ENCODE measurements at places on chromosomes 4 and X.

DNA sequence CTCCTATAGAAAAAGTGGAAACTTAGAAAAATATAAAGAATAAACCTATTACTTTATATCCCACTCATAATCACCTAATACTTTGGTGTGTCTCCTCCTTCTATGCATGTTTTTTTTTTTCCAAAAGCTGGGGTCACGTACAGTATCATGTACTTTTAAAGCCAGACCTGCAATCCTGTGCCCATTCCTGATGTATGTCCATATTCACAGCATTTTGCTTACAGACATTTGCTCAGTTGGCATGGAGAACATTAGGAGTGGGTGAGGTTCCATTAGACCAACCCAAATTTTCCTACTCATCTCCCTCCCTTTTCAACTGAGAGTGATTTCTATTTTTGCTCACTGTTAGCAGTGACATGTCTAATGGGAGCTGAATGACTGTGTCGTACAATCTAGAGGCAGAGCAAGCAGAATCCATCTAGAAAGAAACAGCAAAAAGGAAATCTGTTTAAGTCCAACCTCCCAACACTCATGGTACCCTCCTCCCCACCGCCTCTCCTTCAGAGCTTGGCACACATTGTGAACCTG is 195.6 kb upstream of the KLF3 start:
- no peak for DNase-seq

DNA sequence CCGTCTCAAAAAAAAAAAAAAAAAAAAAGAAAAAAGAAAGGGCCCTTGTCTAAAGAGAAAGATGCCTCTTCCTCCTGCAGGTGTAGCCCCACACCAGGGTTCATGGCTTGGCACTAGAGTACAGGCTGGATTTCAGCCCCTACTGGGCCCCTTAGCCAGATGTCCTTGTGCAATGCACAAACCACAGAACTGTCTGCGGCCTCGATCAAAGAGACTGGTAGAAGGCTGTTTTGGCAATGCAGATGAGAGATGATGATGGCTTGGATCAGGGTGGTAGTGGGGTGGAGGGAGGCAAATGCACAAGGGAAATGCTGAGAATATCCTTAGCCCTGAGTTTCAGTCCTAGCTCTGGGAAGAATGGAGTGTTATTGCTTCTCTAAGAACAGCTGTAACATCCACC is 26.5 kb upstream of the TSR2 start:
- DNase-seq = no peak

- DNase-seq = no peak
These were observed 21.9 kb upstream of the ADH4 start for GRCh38 chr4:99165978-99166377.

DNA sequence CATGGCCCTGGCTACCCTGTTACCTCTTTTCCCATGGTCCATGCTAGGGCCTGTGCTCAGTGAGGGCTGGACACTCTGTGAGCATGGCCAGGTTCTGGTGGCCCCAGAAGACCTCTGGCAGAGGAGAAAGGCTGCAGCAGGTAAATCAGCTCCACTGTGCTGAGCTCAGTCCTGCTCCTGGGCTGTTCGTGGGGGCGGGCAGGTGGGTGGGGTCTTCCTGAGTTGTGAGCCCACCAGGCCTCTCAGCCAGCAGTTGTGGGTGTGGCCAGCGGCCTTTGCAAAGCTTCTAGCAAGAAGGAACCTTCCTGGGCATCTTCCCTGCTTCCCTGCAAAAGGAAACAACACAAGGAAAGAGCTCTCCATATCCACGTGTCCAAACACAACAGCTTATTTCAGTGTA is 85.3 kb upstream of the STX18 start:
- no peak for DNase-seq

- no peak for DNase-seq
These were observed 201.4 kb downstream of the CCSER1 start for GRCh38 chr4:90328558-90328957.

DNA sequence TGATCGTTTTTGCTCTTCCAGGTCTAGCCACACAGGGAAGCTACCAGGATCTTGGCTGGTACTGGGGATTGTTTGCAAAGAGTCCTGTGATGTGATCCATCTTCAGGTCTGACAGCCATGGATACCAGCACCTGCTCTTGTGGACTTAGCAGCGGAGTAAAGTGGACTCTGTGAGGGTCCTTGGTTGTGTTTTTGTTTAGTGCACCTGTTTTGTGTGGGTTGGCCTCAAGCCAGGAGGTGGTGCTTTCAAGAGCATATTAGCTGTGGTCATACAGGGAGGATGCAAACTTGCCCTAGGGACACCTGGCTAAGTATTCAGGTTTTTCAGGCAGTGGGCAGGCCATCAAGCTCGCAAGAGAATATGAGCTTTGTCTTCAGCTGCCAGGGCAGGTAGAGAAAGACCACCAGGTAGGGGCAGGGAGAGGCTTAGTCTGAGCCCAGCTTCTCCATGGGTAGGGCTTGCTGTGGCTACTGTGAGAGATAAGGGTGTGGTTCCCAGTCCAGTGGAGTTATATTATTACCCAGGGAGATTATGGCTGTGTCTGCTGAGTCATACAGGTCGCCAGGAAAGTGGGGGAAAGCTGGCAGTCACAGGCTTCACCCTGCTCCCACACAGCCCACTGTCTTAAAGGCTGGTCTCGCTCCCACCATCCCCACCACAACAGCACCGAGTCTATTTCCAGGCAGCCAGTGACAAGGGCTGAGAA is 293.7 kb downstream of the PCDH18 start:
- DNase-seq = peak; percentile 69

DNA sequence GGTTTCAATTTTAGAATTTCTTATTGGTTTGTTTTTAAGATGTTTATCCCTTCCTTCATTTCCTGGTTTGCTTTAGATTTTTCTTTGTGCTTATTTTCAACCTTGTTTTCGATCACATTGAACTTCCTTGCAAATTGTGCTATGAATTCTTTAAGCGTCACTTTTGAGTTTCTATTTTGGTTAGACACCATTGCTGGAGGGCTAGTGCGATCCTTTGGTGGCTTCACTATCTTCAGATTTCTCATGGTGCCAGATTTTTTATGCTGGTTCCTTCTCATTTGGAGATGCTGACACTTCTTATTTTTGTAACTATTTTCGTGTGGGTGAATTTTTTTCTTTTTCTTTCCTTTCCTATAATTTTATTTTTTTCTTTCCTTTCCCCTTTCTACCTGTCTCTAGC is 227.2 kb upstream of the HDX start:
- DNase-seq = no peak

GRCh38 chr4:751676-752075 is 46.0 kb downstream of the PCGF3 start:
- DNase-seq = no peak

- DNase-seq = no peak
These were observed 63.7 kb downstream of the SPCS3 start for GRCh38 chr4:176383273-176384077.

- DNase-seq = no peak
These were observed 223.4 kb downstream of the FAM47B start for GRCh38 chrX:35166023-35166422.

DNA sequence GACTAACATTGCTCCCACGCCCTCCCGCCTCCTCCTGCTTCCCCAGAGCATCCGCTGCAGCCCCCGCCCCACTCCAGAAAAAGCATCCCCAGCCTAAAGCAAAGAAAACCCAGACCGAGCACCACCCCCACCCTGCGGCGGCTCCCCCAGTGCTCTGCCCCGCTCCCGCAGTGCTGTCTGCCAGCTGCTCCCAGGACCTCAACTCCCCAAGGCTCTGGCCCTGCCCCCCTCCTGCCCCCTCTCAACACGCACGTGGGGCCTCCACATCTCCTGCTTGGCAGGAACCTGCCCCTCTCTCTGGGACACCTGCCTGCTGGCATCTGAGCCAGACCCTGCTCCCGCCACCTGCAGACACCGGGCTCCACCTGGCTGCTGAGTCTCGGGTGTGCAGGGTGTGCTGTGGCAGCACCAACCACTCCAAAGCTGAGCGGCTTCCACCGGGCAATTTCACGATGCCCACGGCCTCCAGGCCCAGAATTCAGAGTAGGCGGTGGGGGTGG is 79.4 kb downstream of the FAM53A start:
- no peak for DNase-seq

GRCh38 chrX:70970482-70970995 is 39.6 kb upstream of the SLC7A3 start:
- DNase-seq = no peak

DNA sequence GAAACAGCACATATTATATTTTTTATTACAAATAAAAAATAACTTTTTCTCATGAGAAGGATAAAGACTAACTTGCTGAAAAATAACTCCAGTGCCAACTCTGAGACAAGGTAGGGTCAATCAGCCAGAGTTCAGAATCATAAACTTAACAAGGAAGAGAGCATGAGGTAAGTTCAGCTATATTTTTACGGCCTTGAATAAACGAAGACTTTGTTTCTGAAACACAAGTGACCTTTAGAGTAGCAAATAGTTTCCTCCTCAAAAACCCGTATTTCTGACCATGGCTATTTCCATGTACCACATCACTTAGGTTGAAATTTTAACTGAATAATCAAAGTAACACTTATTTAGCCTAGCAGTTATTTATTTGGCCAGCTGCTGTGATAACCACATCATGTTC is 45.5 kb downstream of the PRDM5 start:
- DNase-seq = no peak

GRCh38 chr4:5126231-5126630 is 75.0 kb downstream of the STK32B start:
- DNase-seq = no peak

DNA sequence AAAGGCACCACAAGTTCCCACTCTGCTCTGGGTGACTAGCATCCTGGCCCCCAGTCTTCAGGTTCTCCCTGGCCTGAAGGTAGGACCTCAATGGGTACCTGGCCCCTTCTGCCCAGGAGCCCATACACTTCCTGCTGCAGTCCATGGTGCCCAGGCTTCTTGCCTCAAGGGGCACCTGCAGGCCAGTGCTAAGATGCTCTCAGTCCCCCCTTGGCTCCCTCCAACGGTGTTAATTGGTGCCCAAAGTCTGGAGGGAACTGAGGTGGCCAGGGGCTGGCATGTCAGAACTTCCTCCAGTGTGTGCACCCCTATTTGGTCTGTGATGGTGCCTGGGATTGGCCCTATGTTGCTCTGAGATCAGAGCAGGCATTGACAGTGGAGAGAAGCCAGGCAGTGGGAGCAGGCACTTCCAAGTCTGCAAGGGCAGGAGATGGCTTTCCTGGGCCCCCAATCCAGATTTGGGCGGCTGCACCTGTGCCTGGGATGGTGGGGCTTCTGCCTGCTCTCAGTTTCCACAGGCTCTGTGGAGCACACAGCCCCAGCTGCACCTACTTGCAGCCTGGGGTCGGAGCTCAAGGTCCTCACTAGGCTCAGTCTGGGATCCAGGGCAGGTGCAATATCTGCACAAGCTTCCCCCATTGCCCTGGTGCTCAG is 301.6 kb downstream of the FAM47B start:
- no peak for DNase-seq

DNA sequence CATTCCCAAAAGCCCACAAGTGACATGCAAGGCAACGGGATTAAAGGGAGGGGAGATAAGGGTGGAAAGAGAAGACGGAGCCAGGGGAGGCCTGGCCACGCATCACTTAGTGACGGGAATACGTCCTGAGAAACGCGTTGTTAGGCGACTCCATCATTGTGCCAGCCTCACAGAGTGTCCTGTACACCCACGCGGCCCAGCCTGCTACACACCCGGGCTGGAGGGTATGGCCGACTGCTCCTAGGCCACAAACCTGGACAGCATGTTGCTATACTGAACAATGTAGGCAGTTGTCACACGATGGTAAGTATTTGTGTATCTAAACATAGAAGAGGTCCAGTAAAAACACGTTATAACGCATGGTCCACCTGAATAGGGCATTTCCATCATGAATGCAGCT is 23.4 kb downstream of the NSG1 start:
- no peak for DNase-seq

DNA sequence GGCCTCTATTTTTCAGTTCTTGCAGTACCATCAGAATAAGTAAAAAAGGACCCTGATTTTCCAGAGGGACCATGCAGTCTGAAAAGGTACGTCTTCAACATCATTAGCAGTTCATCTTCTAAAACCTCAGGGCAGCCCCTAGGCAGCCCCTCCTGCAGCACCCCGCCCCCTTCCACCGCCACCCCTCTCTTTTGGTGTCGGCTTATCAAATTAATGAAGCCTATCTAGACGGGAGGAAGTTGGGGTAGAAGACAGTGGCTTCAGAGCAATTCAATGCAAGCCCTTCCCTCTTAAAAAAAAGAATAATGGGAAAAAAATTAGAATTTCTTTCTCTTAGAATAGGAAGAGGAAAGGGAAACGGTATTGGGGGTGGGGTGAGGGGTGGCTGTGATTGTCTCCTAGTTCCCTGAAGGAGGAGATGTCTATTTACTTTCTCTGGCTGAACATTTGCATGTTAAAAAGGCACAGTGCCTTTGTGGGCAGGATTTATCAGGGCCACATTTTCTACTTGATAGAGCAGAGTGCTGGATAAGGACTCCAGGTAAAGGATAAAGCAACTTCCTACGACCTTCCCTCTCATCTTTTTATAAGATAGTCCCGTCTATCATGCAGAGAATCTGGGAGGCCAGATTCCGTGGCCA is 159.4 kb downstream of the MGST2 start:
- DNase-seq = no peak

DNA sequence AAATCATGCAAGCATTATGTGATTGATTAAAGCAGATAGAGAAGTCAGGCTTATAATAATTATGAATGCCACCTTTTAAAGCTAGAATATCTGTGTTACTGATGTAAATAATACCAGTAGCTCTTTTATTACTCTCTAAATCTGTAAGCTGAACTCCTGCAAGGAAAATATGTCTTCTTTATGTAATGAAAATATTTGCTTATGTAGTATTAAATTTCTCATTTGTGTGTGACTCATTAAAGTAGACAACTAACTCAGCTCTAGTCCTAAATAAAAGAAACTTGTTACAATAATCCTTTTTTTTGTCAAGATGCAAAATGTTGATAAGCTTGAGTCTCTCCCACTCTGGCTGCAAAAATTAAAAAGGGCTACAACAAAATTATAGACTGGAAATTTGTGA is 137.7 kb upstream of the FAT1 start:
- no peak for DNase-seq

- no peak for DNase-seq
These were observed 1060.6 kb downstream of the STIM2 start for GRCh38 chr4:27921231-27921630.

DNA sequence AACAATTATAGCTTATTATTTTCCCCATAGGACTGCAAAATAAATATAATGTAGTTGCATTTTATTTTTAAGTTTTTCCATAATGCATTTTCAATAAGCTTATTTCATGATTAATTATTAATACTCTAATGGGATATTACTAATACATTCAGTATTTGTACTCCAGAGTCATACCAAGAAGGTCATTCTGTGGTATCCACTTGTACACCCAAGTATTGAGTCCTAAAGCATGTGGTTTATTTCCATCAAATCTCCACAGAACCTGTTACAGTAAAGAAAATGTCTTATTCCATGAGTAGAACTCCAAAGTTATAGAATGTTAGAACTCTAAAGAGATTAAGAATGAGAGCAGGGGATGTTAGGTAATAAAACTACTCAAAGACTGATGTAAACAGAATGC is 30.6 kb downstream of the UGT2A3 start:
- no peak for DNase-seq

All from NCI-H774 (cell line).